ENCODE measurements at places on chromosomes 7 and 10. TPM values are rescaled to one million over a fixed set of nuclear protein-coding genes. Genes with fewer than 3 reads are reported as not detected.

- DNase-seq = no peak
- H3K27ac ChIP-seq = no peak overlapping the region
- no peaks in the 10 kb centered on the region for H3K27me3 ChIP-seq
- no peaks in the 10 kb centered on the region for H3K36me3 ChIP-seq
These were observed 81.2 kb upstream of the PPIF start for GRCh38 chr10:79266084-79266483.

DNA sequence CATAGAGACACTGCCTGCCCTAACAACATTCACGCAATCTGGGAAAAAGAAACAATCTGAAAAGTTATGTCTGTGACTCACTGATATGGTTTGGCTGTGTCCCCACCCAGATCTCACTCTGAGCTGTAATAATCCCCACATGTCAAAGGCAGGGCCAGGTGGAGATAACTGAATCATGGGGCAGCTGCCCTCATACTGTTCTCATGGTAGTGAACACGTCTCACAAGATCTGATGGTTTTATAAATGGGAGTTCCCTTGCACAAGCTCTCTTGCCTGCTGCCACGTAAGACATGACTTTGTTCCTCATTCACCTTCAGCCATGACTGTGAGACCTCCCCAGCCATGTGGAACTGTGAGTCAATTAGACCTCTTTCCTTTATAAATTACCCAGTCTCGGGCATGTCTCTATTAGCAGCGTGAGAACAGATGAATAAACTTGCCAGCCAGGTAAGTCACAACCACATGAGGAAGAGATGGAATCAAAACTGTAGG is 341.5 kb upstream of the AOAH start:
- no peak for DNase-seq
- H3K27me3 ChIP-seq = no peaks in the 10 kb centered on the region
- H3K36me3 ChIP-seq = no peaks in the 10 kb centered on the region
- no peak overlapping the region for H3K4me3 ChIP-seq
- H3K27ac ChIP-seq = no peak overlapping the region

GRCh38 chr7:93923942-93924341 is 2.4 kb downstream of the GNG11 start:
- no peak overlapping the region for H3K27ac ChIP-seq
- no peak overlapping the region for H3K4me3 ChIP-seq
- H3K27me3 ChIP-seq = no peaks in the 10 kb centered on the region
- no peaks in the 10 kb centered on the region for H3K4me1 ChIP-seq
- H3K36me3 ChIP-seq = no peaks in the 10 kb centered on the region

GRCh38 chr7:2997014-2997413 is 46.7 kb downstream of the CARD11 start:
- no peaks in the 10 kb centered on the region for H3K36me3 ChIP-seq
- H3K27ac ChIP-seq = no peak overlapping the region
- H3K4me1 ChIP-seq = no peaks in the 10 kb centered on the region
- H3K27me3 ChIP-seq = no peaks in the 10 kb centered on the region

DNA sequence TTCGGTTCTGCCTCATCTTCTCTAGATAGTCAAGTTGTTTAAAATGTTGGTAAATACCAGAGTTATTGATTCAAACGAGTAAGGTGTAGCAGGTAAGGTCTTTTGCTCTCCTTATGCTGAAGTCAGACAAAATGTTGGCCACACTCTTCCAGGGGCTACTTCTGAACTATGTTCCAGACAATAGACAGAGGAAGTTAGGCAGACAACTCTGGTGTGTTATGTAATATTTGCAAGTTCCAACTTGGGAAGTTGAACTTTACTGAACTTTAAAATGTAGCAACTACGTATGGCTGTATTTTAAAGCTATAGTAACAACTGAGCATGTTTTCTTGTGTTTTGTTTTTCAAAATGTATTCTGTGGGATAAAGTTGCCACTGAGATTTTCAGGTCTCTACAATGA is 125.7 kb upstream of the NEBL start:
- no peak overlapping the region for H3K4me3 ChIP-seq
- no peaks in the 10 kb centered on the region for H3K4me1 ChIP-seq
- DNase-seq = no peak
- H3K27ac ChIP-seq = no peak overlapping the region
- H3K36me3 ChIP-seq = no peaks in the 10 kb centered on the region

DNA sequence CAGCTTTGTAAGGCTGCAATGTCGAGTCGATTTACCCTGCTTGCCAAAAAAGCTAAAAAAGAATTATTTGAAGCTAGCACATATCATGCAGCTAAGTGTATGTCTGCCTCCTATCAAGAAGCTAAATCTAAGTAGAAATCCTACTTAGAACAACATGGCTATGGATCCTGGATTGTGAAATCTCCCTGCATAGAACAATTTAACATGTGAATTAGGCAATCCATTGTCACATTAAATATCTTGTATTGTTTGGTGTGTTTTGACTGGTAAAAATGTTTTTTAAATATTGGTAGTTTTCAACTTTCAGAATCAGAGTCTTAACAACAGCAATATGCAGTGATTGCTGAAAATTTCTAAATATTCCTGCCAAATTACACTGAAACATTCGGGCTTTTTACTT is 73.3 kb downstream of the SKIDA1 start:
- H3K36me3 ChIP-seq = no peaks in the 10 kb centered on the region
- no peak for DNase-seq
- no peaks in the 10 kb centered on the region for H3K4me1 ChIP-seq
- H3K27me3 ChIP-seq = no peaks in the 10 kb centered on the region

DNA sequence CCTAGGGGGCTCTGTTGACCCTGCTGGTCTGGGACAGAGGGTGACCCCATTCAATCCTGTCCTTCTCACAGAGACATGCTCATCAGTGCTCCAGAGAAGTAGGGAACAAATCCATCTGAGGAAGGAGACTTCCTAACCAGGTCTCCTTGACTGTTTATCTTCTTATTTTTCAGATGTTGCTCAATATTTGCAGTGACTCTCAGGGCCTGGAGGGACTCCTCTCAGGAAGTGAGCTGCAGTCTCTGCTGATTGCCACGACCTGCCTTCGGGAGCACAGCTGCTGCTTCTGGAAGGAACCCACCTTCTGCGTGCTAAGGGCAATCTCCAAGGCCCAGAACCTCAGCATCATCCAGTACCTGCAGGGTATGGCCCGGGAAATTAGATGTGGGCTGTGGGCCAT is 41.0 kb downstream of the WDFY4 start:
- no peak overlapping the region for H3K27ac ChIP-seq
- no peak overlapping the region for H3K4me3 ChIP-seq
- no peaks in the 10 kb centered on the region for H3K27me3 ChIP-seq
- no peaks in the 10 kb centered on the region for H3K36me3 ChIP-seq
- no peak for DNase-seq

- peaks cover 7% of the 10 kb centered on the region for H3K4me1 ChIP-seq
- peak overlapping the region; percentile 35 for H3K27ac ChIP-seq
- peak; percentile 78 for DNase-seq
- no peak overlapping the region for H3K4me3 ChIP-seq
- no peaks in the 10 kb centered on the region for H3K36me3 ChIP-seq
These were observed 105.7 kb downstream of the ST8SIA6 start for GRCh38 chr10:17348501-17349349.

DNA sequence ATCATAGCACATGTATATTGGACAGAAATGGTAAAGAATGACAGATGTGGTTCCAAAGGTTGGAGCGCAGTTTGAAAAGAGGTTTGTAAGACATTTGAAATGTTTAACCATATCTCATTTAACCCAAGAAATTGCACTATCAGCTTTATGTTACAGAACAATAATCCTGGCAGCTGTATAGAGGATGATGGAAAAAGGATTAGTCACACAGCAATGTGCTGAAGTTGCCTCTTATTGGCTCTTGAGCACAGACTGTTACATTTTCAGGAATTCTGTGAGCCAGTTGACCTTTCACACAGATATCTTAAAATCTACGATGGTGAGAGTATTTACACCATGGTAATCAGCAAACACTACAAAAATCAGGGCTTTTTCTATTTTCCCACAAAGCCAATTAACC is 3.9 kb downstream of the COG5 start:
- no peak for DNase-seq
- peaks cover 4% of the 10 kb centered on the region for H3K4me1 ChIP-seq
- no peaks in the 10 kb centered on the region for H3K36me3 ChIP-seq
- H3K27me3 ChIP-seq = no peaks in the 10 kb centered on the region
- H3K27ac ChIP-seq = no peak overlapping the region

DNA sequence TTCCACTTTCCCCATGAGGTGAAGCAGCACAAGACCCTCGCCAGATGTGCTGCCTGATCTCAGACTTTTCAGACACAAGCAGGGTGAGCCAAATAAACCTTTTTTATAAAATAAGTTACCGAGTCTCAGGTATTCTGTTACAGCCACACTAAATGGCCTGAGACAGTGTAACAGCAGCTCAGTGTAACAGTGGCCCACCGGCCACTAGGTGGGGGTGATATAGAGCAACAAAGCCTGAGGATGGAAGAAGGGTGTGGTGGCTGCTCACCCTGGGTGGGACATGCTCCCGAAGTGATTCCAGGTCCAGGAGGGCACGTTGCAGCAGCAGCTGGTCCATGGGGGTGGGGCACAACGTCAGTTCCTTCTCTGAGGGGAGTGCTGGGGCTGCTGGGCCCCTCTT is 44.6 kb downstream of the BMS1 start:
- no peak overlapping the region for H3K27ac ChIP-seq
- no peak overlapping the region for H3K4me3 ChIP-seq
- no peak for DNase-seq
- no peaks in the 10 kb centered on the region for H3K36me3 ChIP-seq
- H3K27me3 ChIP-seq = no peaks in the 10 kb centered on the region
- H3K4me1 ChIP-seq = no peaks in the 10 kb centered on the region

- H3K4me1 ChIP-seq = no peaks in the 10 kb centered on the region
- no peaks in the 10 kb centered on the region for H3K36me3 ChIP-seq
- no peak overlapping the region for H3K4me3 ChIP-seq
- no peak overlapping the region for H3K27ac ChIP-seq
These were observed 126.7 kb upstream of the CALN1 start for GRCh38 chr7:72538856-72539255.

DNA sequence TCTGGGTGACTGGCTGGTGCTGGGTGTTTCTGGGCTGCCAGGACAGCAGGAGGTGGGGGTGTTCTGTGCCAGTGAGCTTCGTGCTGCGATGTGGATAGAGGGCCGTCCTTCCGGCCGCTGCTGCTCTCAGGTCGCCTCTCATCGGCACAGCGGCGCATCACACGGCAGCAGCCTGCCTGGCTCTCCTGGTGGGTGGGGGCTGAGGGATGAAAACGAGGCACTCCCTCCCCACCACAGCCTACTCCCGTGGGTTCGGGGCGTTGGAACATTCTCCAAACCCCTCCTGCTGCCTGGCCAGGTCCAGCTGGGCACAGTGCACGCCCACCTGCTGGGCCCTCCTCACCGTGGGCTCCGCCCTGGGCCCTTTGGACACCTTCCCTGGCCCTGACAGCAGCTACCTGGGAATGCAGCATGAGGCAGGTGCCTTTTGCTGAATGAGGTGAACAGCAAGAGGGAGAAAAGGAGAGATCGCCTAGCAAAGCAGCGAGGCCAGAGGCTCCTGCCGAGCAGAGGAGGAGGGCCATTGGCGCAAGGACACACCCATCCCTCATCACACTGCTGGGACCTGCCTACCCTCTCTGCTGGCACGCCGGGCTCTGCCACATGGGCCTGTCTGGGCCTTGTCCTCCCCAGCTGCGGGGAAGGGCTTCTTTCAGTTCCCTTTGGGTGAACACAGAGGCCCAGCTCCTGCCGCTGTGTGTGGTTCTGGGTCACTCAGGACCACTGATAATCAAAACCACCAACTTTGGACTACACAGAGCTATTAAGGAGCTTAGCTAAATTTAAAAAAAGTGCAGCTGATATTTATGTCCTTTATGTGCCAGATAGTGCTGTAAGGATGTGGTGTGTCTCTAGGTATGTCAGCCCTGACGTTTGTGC is 33.4 kb downstream of the INPP5A start:
- H3K4me3 ChIP-seq = no peak overlapping the region
- H3K27me3 ChIP-seq = no peaks in the 10 kb centered on the region
- H3K36me3 ChIP-seq = no peaks in the 10 kb centered on the region
- peaks cover 31% of the 10 kb centered on the region for H3K4me1 ChIP-seq

DNA sequence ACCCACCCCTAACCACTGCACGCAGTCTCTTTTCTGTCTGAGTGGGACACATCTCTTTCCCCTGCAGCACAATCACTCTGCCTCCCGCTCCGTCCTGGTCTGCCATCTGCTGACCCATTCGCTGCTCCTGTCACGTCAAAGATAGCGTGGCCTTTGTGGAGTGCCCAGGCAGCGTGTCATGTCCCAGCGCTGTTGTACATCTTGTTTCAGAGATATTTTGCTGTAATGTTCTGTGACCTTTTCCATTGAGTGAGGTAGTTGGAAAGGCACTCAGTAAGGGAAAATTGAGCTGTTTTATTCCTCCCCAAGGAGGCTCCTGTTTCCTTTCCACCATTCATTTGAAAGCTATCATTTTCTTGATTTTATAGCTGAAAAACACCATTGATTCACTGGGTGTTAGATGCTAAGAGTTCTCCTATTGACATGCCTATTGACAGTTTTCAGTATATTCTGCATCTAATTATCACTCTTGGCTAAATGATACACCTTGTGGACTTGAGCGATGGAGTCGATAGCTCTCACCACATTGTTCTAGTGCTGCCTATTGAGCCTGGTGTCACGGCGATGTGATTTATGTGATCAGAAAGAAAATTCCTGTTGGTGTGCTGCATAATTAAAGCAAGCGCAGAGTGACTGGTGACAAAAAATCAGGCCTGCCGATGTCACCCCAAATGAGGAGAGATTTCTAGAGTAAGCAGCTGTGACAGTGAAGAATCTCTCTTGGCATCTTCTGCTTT is 372.6 kb downstream of the LRMDA start:
- H3K4me3 ChIP-seq = no peak overlapping the region
- H3K27me3 ChIP-seq = no peaks in the 10 kb centered on the region

DNA sequence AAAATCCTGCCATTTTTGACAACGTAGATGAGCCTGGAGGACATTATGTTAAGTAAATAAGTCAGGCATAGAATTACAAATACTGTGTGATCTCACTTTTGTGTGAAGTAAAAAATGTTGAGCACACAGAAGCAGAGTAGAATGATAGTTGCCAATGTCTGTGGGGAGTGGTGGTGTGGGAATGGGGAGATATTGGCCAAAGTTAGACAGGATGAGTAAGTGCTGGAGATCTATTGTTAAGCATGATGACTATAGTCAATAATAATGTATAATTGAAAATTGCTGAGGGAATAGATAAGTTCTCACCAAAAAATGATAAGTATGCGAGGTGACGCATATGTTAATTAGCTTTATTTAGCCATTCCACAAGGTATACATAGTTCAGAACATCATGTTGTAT is 92.0 kb downstream of the GPR85 start:
- H3K4me3 ChIP-seq = no peak overlapping the region
- no peaks in the 10 kb centered on the region for H3K27me3 ChIP-seq
- no peaks in the 10 kb centered on the region for H3K4me1 ChIP-seq
- no peaks in the 10 kb centered on the region for H3K36me3 ChIP-seq

Gene MYH16
- total RNA-seq = 2.0 TPM

Gene FAM171A1
- 11.1 TPM for total RNA-seq

Gene KDM7A
- total RNA-seq = 24.7 TPM

Gene LEP
- 0.55 TPM for total RNA-seq

Gene CHST12
- total RNA-seq = 42.1 TPM

Gene RBM20
- total RNA-seq = 5.3 TPM

Gene MMD2
- total RNA-seq = 32.0 TPM

Gene NEUROG3
- total RNA-seq = not detected

Gene ANKRD22
- not detected for total RNA-seq

Gene MKRN1
- 142 TPM for total RNA-seq

Gene PPP1R17
- 1.7 TPM for total RNA-seq

Gene CTNNA3
- total RNA-seq = 19.4 TPM
